Skeletal muscle cell (primary cell): ENCODE measurements at places on chromosomes 5 and 9.

DNA sequence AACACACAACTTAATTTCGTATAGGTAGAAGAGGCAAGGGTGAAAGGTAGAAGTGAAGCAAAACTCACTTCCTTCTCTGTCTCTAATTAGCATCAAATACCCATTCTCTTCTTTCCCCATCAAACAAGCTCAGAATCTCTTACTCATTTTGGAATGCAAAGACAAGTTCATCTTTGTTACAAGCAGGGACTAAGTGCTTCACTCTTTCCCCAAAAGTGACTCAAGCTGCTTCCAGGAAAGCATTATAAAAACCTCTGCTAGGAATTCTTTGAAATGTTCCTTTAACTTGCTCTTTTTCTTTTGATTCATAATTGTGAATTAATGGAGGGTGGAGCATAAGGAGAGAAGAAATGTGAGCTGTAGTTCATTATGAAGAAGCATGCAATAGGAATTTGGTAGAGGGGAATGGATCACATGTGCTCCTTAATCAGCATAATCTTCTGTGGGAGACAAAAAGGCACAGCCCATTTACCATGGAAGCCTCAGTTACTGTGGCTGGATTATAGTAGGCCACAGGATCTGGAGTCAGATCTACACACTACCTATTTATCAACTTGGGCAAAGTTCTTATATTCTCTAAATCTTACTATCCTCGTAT is 109.5 kb upstream of the DPYSL3 start:
- no peak for DNase-seq

DNA sequence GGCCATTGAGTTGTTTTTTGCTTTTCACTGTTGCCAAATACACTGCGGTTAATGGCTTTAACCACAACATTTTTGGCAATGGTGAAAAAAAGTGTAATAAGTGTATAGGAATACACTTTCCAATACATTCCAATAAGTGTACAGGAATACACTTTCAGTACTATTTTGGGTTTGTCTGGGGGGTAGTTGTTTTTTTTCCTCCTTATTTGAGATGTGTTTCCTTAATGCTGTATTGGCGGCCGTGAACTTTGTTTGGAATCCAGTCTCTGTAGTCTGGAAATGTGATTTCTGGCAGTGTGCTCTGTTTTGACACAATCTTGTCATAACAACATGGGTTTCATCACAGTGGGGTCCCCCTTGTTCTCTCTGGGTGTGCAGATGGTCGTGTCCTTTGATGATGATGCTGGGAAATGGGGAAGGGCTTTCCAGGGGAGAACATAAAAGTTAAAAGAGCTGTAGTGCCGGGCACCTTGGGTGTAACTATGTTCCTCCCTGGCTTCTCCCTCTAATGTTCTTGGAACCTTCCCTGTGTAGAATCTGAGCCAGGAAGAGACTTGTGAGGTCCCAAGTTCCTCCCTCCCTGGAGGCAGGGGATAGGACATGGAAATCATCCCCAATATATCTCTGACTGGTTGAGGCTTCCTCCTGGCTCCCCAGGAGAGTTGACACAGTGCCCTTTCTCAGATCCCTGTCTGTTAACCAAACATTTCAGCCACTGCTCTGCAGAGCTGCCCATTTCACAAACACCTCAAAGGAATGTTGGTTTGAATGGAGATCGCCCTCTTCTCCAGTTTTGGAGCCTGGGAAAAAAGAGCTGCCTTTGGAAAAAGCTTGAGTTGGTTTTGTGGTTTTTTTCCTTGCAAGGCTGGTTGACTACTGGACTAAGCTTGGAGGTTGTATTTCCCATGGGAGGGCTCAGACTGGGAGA is 44.8 kb downstream of the RCL1 start:
- peak; percentile 74 for DNase-seq

- peak; percentile 17 for DNase-seq
Observed at GRCh38 chr5:77305956-77306355, 95.5 kb downstream of the PDE8B start.

- DNase-seq: no peak
Observed at GRCh38 chr9:127629468-127630081, 17.5 kb downstream of the STXBP1 start.

- no peak for DNase-seq
Observed at GRCh38 chr9:35656348-35656747, 1.5 kb downstream of the RMRP start.

DNA sequence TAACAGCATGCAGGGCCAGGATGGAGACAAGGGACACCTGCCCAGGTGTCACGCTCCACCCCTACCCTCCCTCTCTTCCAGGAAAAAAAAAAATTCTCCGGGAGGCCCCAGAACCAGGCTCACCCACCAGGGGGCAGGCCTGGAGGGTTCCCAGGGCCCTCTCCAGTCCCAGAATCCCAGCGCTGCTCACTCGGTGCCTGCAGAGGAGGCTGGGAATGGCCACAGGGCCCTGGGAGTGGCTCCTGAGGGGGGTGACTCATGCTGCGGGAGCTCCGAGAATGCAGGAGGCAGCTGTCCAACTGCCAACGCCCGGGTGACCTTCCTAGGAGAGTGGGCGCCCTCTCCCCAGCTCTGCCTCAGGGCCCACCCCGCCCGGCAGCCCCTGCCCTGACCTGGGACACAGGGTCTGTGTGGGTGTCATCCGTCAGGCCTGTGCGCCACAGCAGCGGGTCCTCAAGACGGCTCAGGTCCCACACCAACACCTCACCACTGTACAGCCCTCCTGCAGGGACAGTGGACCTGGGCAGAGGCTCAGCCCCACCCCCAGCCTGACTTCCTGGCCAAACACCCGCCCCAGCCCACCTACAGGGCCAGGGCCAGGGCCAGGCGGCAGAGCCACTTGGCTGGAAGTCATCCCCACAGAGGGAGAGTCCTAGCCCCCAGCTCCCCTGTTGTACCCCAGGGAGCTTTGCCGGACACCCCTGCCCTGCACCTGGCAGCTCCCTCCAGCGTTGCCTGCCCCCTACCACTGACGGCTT is 21.2 kb downstream of the DYNC2I2 start:
- DNase-seq: peak; percentile 79

DNA sequence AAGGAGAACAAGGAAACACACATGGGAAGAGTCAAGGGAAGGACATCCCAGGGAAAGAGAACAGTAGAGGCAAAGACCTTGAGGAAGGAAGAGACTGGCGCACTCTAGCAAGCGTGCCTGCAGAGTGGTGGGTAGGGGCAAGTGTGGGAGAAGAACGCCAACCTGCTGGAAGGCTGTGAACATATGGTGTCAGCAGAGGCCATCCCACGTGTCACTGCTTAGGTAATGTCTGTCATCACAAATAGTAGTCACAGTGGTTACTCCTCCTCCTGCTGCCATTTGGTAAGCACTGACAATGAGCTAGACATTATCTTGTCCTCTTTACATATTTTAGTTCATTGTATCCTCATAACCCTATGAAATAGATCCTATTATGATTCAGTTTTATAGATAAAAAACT is 206.4 kb upstream of the TRIM32 start:
- DNase-seq: no peak

GRCh38 chr9:126367616-126368015 is 41.0 kb downstream of the MVB12B start:
- no peak for DNase-seq

DNA sequence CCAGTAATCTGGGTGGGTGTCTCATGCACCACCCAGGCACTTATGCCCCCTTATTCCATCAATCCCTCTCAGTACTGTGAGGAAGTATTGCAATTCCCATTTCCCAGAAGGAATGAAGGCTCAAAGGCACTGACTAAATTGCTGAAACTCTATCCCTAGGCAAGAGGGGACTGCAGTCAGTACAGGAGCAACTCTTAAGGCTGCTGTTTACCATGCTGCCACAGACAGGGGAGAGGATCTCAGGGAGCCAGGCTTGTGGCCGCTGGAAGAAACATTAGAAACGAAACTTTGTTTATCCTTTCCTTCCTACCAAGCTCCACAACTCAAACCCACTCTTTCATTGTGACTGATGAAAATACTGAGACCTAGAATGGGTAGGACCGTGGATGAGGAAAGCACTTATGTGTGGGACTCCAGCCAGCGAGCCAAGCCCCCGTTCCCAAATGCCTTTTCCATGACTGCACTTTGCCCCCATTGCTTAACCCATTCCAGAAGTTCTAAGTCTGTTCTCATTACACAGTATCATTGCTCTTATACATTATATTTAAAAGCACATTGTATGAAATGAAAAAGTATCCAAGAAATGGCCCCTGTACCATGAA is 54.3 kb downstream of the TLE1 start:
- DNase-seq: peak; percentile 18

DNA sequence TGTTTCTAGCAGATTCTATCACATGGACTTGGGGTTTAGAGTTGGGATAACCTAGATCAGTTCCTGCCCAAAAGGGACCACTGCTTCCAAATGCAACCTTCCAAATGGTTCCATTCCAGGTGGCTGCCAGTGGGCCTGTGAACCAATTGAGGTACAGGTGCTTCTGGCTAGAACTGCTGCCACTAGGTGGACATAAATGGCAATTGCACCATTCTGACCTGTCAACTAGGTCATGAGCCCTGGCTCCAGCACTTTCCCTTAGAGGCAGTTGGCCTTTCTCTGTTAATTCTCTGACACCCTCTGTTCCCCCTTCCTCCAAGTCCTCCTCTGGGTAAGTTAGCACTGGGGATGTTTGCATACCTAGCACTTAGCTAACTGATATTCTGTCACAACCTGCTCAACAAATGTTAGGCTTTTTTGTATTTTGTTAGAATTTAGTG is 16.6 kb upstream of the HEMGN start:
- DNase-seq: no peak

DNA sequence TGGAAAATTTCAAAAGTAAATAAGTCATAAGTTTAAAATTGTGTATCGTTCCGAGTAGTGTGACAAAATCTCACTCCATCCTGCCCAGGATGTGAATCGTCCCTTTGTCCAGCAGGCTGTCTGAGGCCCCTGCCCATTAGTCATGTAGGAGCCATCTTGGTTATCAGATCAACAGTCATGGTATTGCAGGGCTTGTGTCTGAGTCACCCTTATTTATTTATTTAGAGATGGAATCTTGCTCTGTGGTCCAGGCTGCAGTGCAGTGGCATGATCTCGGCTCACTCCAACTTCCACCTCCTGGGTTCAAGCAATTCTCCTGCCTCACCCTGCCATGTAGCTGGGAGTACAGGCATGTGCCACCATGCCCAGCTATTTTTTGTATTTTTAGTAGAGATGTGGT is 30.2 kb downstream of the ITGA2 start:
- no peak for DNase-seq

- DNase-seq: no peak
Observed at GRCh38 chr5:10800852-10801251, 39.8 kb upstream of the DAP start.

DNA sequence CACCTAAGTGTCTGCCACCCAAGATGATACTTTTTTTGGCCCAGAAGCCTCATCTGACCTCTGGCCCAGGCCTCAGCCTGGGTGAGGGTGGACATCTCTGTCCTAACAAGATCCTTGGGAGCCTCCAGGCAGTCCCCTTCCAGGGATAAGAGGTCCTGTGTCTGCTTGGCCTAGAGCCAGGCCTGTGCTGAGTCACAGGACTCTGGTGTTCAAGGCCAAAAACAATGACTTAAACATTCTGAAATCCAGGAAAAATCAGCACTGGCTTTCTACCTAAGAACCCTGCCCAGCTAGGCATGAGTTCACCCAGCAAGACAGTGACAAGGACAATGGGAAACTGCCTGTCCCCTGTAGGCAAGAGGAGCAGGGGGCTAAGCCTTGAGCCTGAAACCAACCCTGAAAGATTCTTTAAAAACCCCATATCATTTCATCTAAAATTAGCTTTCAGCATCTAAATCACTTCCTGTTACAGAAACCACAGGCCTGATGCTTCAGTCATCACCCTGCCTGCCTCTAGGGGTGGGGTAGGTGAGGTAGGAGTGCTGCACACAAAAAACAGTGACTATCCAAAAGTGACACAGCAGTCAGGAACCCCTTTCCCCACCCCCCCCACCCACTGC is 29.9 kb downstream of the CSF2 start:
- DNase-seq: peak; percentile 73

GRCh38 chr9:73237140-73237539 is 85.5 kb downstream of the ANXA1 start:
- no peak for DNase-seq

GRCh38 chr9:38006163-38006562 is 62.9 kb downstream of the SHB start:
- no peak for DNase-seq

- no peak for DNase-seq
Observed at GRCh38 chr9:108956022-108956630, 21.9 kb downstream of the ABITRAM start.

- no peak for DNase-seq
Observed at GRCh38 chr5:80481019-80481893, 6.6 kb upstream of the FAM151B start.

GRCh38 chr5:107565791-107566767 is 104.7 kb downstream of the EFNA5 start:
- DNase-seq: no peak

DNA sequence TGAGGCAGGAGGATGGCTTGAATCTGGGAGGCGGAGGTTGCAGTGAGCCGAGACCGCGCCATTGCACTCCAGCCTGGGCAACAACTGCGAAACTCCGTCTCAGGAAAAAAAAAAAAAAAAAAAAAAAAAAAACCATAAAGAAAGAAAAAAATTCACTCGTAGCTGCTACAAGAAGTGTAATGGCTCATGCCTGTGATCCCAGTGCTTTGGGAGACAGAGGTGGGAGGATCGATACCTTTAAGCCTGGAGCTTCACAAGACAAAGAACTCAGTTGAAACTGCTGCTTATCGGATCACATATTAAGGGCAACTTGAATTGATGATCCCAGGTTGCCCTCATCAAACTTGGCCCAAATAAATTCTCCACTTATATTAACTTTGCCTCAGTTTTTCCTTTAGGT is 1.0 kb upstream of the ZCCHC7 start:
- DNase-seq: no peak

- DNase-seq: no peak
Observed at GRCh38 chr5:978693-979092, 29.9 kb upstream of the NKD2 start.

DNA sequence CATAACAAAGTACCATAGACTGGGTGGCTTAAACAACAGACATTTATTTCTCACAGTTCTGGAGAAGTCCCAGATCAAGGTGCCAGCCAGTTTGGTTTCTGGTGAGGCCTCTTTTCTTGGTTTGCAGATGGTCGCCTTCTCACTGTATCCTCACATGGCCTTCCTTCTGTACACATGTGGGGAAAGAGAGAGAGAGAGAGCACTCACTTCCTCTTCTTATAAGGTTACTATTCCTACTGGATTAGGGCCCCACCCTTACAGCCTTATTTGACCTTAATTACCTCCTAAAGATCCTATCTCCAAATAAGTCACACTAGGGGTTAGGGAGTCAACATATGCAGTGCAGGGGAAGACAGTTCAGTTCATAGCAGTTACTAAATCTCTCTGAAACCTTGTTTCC is 205.6 kb upstream of the GDNF start:
- DNase-seq: no peak

- no peak for DNase-seq
Observed at GRCh38 chr5:157479166-157479565, 19.2 kb downstream of the NIPAL4 start.

DNA sequence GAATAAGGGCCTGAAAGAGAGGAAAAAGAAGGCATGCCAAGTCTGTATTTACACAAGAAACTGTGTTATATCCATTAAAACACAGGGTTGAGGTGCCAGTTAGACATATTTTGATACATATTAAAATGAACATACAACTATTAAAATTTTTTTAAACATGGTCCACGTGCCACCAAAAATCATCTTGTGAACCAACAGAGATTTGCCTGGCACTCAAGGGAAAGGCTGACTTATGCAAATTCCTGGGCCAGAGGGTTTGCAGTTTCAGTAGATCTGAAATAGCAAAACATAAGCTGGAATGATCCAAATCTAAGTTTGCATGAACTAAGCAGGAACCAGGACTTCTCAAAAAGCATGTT is 168.7 kb downstream of the SLIT3 start:
- no peak for DNase-seq

- DNase-seq: no peak
Observed at GRCh38 chr9:108750661-108751215, 105.0 kb downstream of the ACTL7B start.
